ENCODE measurements at places on chromosomes 16 and 17.

DNA sequence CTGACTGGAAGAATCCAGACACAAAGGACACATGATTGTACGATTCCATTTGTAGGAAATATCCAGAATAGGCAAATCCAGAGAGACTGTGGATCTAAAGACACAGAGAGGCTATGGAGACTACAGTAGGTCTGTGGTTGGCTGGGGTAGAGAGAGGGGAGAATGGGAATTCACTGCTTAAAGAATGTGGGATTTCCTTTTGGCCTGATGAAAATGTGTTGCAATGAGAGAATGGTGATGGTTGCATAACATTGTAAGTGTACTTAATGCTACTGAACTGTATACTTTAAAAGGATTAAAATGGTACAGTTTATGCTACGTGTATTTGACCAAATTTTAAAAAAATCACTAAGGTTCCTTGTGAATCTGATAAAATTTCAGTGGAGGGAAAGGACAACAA, 62.1 kb downstream of the GPRC5B start:
- no peak for DNase-seq

DNA sequence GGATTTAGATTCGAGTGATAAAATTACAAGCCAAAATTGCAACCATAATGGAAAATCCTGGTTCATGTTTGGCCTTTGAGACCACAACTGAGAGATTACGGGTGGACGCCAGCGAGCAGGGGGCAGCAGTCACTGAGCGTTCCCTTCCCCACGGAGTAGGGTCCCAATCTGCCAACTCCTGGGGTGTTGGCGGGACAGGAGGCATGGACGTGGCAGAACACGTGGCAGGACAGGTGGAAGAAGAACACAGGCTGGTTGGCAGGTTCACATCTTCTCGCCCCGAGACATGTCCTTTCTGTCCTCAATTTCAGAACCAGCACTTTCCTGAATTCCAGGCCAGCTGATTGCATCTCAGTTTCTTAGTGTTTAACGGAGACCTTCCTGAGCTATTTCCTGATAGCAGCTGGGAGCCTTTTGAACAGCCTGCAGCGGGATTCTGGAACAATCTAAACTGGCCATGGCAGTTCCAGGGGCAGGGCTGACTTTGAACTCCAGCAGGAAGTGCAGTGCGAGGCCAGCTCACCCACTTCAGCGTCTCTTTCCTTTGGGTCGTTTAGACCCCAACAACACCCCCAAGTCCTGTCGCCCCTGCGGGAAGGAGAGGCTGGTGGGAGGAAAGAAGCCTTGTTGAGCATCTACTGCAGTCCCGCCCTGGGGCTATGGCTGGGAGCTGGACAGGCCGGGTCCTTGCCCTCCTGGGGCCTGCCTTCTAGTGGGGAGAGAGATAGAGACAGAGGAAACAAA, 159.1 kb upstream of the FOXF1 start:
- DNase-seq: no peak

GRCh38 chr16:23303685-23304084, 1.6 kb downstream of the SCNN1B start:
- DNase-seq: no peak

DNA sequence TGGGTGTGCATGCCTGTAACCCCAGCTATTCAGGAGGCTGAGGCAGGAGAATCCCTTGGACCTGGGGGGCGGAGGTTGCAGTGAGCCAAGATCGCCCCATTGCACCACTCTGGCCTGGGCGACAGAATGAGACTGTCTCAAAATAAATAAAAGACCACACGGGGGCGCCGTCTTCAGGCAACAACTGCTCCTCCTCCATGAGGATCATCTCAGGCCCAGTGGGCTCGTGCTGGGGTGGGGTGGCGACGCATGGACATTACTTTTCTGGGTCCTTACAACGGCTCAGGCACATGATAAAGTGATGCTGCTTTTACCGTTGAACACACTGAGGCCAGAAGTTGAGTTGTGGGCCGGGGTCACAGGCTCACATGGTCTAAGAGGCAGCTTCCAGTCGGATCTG, 56.2 kb downstream of the PRMT7 start:
- DNase-seq: peak; percentile 34

DNA sequence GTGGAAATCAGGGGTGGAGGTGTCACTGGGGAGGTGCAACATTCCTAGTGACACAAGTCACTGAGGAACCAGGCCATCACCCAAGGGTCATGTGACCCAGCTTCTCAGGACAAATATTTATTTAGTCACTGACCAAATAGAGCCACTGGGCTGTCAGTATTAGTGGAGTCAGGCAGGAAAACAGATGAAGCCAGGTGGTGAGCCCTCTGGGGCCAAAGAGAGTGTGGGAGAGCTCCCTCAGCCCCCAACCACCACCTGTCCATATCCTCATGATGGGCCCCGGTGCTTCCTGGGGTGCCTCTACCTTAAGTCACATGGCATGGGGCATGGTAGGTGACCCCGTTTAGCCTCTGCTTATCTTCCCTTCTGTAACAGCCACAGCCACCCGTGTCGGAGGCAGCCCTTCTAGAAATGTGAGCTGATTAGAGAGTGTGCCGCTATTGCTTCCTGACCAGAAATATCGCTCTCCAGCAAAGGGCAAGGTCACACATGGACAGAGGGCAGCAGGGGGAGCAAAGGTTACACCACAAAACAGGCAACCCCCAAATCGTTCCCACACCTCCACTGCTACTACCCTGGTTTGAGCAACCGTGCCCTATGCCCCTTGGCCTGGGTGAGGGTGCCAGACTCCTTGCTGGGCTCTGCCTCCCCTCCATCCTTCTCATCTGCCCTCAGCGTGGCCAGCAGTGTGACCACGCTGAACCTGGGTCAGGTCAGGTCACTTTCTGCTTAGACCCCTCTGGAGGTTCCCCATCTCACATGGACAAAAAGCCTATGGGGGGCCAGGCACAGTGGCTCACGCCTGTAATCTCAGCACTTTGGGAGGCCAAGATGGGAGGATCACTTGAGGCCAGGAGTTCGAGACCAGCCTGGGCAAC, 8.6 kb upstream of the AKTIP start:
- no peak for DNase-seq

- DNase-seq: no peak
Measured at GRCh38 chr17:82160075-82160474, 52.6 kb downstream of the CCDC57 start.

DNA sequence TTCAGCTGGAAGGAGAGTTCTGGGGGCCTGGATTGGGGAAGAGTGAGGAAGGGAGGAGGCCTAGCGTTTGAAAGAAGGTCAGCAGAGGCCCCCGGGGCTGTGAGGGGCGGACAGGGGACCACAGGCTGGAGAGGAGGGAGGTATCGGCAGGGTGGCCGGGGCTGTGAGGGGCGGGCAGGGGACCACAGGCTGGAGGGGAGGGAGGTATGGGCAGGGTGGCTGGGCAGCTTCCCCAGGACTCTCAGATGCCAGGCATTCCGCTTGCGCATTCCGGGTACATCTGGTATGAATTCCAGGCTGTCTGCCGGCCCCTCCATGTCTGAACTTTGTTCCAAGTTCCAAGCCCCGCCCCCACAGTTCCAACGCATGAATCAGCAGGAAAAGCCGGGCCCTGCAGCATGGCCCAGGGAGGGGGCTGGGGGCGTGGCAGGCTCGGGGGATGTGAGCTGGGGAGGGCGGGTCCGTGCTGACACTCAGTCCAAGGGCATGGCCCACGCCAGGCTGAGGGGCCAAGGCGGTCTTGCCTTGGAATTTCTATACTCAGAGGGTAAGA, 4.3 kb upstream of the TLCD2 start:
- no peak for DNase-seq

DNA sequence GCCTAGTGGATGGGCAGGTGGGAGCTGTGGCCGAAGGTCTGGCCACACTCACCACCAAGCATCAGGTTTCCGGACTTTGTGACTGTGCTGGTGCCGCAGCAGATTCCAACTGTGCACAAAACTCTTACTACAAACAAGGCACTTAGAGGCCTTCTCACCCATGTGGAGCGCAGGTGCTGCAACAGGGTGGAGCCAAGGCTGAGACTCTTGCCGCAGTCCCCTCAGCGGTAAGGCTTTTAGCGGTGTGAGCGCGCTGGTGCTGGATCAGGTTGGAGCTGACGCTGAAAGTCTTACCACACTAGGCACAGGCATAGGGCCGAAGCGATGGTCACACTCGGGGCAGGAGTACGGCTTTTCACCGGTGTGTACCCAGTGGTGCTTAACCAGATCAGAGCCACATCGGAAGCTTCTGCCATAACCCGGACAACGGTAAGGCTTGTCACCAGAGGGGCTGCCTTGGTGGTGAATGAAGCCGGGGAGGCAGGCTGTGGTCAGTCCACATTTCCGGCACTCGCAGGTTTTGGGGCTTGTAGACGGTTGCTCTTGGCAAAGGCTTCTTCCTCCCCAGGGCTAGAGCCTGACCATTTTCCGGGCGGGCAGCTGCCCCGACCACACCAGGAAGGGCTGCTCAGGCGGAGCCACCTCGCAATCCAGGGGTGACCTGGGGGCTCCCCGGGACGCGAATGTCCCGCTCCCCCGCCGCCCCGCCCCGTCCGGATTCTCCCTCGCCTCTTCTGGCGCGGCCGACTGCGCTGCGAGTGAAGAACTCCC, 1.0 kb upstream of the ARMC5 start:
- peak; percentile 49 for DNase-seq

GRCh38 chr17:71724339-71724738, 396.5 kb upstream of the SOX9 start:
- no peak for DNase-seq

- DNase-seq: no peak
Measured at GRCh38 chr16:19265380-19265930, 20.1 kb upstream of the CLEC19A start.

DNA sequence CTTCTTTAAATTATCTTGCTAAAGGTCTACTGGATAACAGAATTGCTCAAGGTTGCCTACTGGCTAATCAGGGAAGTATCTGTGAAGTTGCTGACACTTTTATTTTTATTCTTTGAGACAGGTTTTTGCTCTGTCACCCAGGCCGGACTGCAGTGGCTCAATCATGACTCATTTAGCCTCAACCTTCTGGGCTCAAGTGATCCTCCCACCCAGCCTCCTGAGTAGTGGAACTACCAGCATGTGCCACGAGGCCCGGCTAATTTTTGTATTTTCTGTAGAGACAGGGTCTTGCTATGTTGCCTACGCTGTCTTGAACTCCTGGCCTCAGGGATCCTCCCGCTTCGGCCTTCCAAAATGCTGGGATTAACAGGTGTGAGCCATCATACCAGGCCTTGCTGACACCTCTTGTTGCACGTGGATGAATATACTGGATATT, 43.1 kb downstream of the GLG1 start:
- DNase-seq: peak; percentile 21

GRCh38 chr17:67212231-67212630, 32.8 kb downstream of the HELZ start:
- no peak for DNase-seq

DNA sequence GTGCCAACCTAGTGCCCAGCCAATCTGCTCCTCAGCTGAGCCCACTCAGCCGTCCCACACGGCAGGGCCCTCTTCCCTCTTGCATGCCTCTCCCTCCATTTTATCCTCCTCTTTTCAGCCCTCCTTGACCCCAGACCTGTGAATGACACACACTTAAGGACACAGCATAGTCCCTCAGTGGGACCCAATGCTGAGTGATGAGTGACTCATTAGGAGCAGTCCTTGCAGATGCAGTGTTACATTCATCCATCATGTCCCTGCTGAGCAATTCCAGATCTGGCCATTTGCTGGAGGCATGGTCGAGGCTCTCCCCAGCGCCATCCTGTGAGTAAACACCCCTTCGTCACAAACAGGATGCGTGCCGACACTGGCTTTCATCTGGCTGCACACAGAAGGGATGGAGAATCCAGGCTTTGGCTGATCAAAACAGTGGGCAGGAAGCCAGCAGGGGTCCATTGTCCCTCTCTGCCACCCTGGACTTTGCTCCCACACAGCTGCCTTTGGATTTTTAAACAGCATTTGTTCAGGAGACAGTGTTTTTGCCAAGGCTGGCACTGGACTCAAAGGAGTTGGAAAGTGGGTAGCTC, 122.6 kb downstream of the AXIN2 start:
- DNase-seq: no peak

- no peak for DNase-seq
Measured at GRCh38 chr16:66146798-66147197, 219.7 kb upstream of the CDH5 start.

GRCh38 chr17:8047769-8048110, 8.9 kb downstream of the ALOX15B start:
- DNase-seq: no peak

GRCh38 chr16:70576431-70577255, 53.0 kb downstream of the SF3B3 start:
- DNase-seq: no peak

- DNase-seq: no peak
Measured at GRCh38 chr16:87459027-87459426, 33.8 kb downstream of the ZCCHC14 start.

DNA sequence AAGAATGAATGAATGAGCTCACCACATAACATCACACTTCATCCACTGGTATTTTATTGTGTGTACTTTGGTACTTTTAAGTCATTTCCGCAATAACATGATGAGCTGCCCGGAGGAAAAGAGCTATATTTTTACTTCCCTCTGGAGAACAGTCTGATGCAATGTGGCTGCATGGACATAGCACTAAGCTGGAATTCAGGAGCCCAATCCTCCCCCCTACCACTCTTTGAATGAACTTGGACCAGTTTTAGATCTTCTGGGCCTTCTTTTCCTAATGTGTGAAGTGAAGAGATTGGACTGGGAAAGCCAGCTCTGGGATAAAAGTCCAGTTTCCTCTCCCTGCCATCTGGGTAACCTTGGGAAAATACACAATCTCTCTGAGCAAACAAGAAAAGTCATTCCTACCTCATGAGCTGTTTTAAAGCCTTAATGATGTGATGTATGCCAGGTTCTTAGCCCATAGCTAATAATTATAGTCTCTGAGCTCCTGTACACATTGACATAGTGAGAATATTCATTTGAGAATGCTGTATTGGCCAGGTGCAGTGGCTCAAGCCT, 79.3 kb downstream of the ABCC12 start:
- no peak for DNase-seq

- DNase-seq: no peak
Measured at GRCh38 chr16:74575807-74576643, 30.9 kb downstream of the GLG1 start.

- DNase-seq: no peak
Measured at GRCh38 chr17:8075081-8075480, 12.4 kb downstream of the ALOX12B start.

DNA sequence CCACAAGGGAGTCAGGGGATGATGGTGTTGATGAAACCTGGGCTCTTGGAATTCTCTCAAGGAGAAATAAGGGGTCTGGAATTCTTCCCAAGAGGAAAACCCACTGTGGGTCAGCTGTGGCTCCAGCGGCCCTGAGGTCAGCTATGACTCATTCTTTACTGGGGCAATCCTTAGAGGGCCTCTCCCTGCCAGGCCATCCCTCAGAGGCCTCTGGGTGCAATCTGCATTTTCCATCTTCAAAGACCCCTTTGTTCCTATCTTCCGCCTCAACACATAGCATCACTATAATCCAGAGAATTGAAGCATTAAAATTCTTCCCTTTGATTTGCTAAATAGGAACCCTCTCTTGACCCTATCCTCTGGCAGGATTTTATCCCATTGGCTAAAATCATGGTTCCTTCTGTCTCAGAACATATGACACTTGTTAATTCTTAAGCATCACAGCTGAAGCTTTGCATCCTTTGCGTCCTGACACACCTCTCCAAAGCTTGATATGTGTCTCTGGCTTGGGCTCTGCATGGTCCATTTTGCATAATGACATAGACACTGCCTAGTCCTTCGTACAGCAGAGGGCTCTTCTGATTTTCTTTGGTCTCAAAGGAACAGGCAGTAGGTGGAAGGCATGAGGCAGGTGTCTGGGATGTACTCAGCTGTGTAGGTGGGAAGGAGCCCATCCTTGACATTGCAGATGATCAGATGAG, 4.4 kb upstream of the KRT37 start:
- no peak for DNase-seq
